Liver (tissue), 10 donors: ENCODE measurements at places on chromosomes 4 and X. TPM values are rescaled to one million over a fixed set of nuclear protein-coding genes. Genes with fewer than 3 reads are reported as not detected.

NUDT10 gene
- 2.4 TPM for total RNA-seq

CLDN2 gene
- 19.7 TPM for total RNA-seq

DNA sequence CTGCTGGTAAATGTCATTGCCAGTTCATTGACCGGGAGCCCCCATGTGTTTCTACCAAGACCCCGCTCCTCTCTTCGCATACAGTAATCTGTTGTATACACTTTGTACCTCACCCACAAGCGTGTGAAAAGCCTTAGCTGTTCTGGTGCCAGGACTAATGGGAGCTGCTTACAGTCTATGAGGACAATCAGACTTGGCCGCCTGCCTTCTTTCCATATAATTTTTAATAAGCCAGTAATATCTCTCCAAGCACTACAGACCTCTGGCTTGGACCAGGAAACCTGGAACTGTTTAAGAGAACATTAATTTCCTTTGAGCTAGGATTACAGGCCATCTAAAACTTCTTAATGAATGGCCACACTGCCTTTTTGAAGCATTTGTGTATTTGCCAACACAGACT lies 149.7 kb upstream of the MSX1 start:
- no peaks in the 10 kb centered on the region for H3K36me3 ChIP-seq
- no peak for DNase-seq
- H3K27me3 ChIP-seq: no peaks in the 10 kb centered on the region

GRCh38 chr4:153159728-153160221 lies 44.5 kb upstream of the TRIM2 start:
- no peak for DNase-seq
- H3K27me3 ChIP-seq: peaks cover 5% of the 10 kb centered on the region
- no peak overlapping the region for H3K4me3 ChIP-seq
- no peaks in the 10 kb centered on the region for H3K36me3 ChIP-seq

- H3K27me3 ChIP-seq: no peaks in the 10 kb centered on the region
- H3K36me3 ChIP-seq: no peaks in the 10 kb centered on the region
- DNase-seq: no peak
- H3K4me3 ChIP-seq: no peak overlapping the region
These were observed 304.4 kb upstream of the SLIT2 start for GRCh38 chr4:19947349-19947748.

DNA sequence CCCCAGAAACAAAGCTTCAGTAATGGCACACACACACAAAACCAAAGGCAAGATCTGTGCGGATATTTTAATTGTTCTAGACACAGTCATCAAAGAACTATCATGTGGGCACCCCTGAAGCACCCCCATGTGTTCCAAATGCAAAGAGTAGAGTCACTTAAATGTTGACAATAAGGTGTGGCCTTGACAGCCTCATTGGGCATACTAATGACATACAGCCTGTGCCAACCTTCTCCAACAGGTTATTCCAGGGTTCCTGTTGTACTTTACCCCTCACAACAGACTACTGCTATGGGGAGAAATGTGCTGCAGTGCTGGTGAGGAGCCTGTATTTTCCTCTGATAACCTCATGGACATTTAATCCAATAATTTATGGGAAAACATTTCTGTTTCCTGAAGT lies 29.8 kb upstream of the CT47C1 start:
- H3K27me3 ChIP-seq: no peaks in the 10 kb centered on the region
- no peaks in the 10 kb centered on the region for H3K36me3 ChIP-seq
- H3K4me1 ChIP-seq: no peaks in the 10 kb centered on the region
- H3K27ac ChIP-seq: no peak overlapping the region

PDLIM3 gene
- 8.8 TPM for total RNA-seq

DNA sequence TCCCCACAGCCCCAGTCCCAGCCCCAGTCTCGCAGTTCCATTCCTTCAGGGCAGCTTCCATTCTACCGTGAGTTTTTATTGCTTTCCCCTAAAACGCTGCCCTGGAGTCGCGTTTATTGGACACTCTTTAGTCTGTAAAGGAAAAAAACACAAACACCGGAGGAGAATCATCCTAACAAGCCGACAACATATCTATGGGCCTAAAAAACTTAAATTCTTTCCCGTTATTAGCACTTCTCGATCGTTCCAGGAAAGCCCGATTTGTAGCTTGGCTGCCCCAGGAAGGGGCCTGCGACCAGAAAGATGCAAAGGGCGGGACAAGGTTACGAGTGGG lies 178.5 kb downstream of the CBR4 start:
- no peaks in the 10 kb centered on the region for H3K36me3 ChIP-seq
- H3K27ac ChIP-seq: no peak overlapping the region
- no peak for DNase-seq
- no peaks in the 10 kb centered on the region for H3K4me1 ChIP-seq

NAP1L2 gene
- total RNA-seq: not detected

GRCh38 chr4:123943976-123944375 lies 547.4 kb downstream of the SPRY1 start:
- H3K27me3 ChIP-seq: no peaks in the 10 kb centered on the region
- no peak overlapping the region for H3K27ac ChIP-seq
- no peaks in the 10 kb centered on the region for H3K4me1 ChIP-seq

DNAAF6 gene
- not detected for total RNA-seq

- DNase-seq: peak; percentile 34
- peak overlapping the region; percentile 78 for H3K4me3 ChIP-seq
- H3K27ac ChIP-seq: peak overlapping the region; percentile 70
- H3K4me1 ChIP-seq: peaks cover 3% of the 10 kb centered on the region
- H3K27me3 ChIP-seq: no peaks in the 10 kb centered on the region
- no peaks in the 10 kb centered on the region for H3K36me3 ChIP-seq
These were observed 455 bp upstream of the ABCB7 start for GRCh38 chrX:75156531-75156945.

GRCh38 chr4:112517067-112517634 lies 1.2 kb upstream of the NEUROG2 start:
- no peaks in the 10 kb centered on the region for H3K36me3 ChIP-seq
- H3K27me3 ChIP-seq: peaks cover 9% of the 10 kb centered on the region
- no peak overlapping the region for H3K4me3 ChIP-seq
- peaks cover 40% of the 10 kb centered on the region for H3K4me1 ChIP-seq

CXCL8 gene
- 1.5 TPM for total RNA-seq
